Activated CD4-positive, alpha-beta T cell treated with anti-CD3 and anti-CD28 coated beads for 36 hours (primary cell): ENCODE measurements at places on chromosomes 2 and 18. TPM values are rescaled to one million over a fixed set of nuclear protein-coding genes. Genes with fewer than 3 reads are reported as not detected.

- no peak for DNase-seq
These were observed 61.4 kb downstream of the GPR39 start for GRCh38 chr2:132477962-132478361.

GRCh38 chr2:27716301-27717069 is 52.8 kb downstream of the SLC4A1AP start:
- no peak for DNase-seq

DNA sequence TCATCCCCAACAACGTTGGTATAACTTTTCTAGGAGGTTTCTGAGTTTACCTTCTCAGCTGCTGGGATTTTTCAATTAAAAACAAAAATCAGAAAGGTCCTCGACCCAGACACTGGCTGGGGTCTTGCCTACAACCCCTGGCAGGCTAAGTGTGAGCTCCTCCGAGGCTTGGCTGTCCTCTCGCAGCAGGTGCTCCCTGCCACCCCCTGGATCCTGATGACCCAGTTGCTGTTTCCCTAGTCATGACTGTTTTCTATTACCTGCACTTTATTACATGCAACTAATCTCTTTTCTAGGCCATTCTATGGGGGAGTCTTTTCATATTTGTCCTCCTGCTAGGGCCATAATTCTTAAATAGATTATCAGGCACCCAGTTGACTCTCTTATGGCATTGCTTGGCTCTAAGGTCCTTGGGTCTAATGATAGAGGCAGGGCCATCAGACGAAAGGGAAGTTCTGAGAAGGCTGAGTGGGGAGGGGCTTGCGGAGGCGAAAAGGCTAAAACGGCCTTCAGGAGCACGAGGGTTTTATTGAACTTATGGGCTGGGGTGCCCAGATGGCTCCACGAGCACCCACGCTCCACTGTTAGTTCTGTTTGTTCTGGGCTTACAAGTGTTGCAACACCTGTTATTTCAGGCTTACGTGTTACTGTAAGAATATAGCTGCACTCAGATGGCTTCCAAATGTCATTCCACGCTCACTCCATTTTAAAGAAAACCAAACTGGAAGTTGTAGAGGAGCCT is 166.0 kb downstream of the NCK2 start:
- no peak for DNase-seq

- DNase-seq, result peak; percentile 86
These were observed 25.5 kb upstream of the YWHAQ start for GRCh38 chr2:9656270-9656766.

GRCh38 chr2:3465844-3466481 is 53.4 kb downstream of the ADI1 start:
- no peak for DNase-seq

- no peak for DNase-seq
These were observed 77.8 kb upstream of the STK17B start for GRCh38 chr2:196249171-196249570.

GRCh38 chr2:7972670-7973069 is 709.2 kb upstream of the ID2 start:
- DNase-seq, result no peak

The HOXD12 gene
- not detected for total RNA-seq

The SP9 gene
- not detected for total RNA-seq

The CACNB4 gene
- total RNA-seq, result 0.26 TPM
